ENCODE measurements at places on chromosomes 13 and 19.

DNA sequence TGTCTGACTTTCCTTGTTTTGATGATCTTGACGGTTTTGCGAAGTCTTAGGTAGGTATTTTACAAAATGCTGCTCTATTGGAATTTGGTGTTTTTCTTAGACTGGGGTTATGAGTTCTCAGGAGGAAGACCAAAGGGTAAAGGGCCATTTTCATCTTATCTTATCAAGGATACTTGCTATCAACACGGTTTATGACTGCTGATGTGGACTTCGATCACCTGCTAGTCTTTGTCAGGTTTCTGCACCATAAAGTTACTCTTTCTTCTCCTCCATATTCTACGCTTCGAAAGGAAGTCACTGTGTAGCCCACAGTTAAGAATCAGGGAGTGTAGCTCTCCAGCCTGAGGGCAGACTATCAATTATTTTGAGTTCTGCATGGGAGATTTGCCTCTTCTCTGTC is 7.4 kb upstream of the CEBPG start:
- DNase-seq = no peak

DNA sequence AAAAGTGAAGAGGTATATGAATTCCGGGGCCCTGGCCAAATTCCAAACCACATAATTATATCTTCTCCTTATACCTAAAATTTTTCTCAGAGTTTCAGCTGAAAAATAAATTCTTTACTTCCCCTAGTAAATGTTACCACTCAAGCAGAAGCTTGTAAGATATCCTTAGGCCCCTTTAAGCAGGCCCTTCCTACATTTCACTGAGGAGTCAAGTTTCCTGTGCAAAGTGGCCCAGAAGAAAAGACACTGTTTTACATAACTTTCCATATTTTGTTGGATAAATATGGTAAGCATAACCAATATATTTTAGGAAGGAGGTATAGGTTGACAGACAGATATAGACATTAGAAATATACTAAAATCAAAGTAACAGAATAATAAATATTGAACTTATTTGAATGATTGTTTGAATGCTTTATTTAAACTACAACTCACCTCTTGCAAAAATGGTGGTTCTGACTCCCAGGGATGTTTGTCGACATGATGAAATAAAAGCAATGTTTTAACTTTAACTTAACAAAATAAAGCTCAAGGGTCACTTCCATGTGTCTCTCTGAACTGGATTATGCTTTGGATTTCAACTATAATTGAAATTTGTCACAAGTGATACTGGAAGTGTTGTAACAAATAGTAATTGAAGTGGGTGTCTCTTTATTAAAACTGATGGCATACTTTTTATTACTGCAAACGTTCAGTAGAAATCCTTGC is 141.2 kb downstream of the SPRY2 start:
- DNase-seq = no peak

DNA sequence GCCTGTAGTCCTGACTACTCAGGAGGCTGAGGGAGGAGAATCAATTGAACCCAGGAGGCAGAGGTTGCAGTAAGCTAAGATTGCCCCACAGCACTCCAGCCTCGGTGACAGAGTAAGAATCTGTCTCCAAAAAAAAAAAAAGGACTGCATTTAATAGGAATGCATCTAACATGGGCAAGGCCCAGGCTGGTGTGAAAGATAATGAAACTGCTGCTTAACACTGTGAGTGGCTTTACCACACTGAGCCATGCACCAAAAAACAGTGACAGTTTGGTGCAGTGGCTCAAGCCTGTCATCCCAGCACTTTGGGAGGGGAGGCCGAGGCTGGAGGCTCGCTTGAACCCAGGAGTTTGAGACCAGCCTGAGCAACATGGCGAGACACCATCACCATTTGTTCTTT is 8.6 kb downstream of the GTF2F1 start:
- DNase-seq = no peak

DNA sequence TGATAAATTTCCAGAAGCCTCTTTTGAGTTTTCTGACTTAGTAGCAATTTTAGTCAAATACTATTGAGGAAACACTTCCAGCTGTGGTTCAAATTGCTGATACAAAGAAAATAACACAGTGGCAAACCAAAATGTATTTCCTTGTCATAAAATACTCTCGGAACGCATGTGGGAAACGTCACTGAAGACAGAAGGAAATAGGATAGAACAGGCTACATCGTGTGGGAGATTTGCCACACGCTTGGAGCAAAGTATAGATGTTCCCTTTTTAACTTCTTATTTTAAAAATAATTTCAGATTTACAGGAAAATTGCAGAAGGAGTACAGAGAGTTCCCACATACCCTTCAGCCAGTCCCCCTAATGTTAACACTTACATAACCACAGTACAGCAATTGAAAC is 88.8 kb downstream of the ING1 start:
- no peak for DNase-seq

- no peak for DNase-seq
Measured at GRCh38 chr19:38731654-38732301, 12.5 kb downstream of the CAPN12 start.

GRCh38 chr13:79458436-79458835 is 22.5 kb upstream of the NDFIP2 start:
- no peak for DNase-seq

DNA sequence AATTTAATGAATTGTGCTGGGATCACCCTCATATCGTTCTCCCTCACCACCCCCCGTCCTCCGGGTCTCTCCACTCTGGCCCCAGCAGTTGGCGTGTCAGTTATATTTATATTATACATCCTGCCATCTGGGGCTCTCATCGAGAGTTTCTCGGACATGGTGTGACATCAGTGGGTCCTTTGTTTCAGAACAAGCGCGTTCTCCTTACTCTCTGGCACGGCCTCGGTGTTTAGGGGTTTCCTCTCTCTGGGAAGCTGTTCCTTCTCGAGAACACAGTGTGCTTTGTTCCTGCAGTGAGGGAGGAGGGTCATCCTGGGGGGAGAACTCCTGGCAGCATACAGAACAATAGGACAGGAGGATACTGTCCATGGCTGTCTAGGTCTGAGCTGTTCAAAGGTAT is 9.8 kb upstream of the MCF2L start:
- DNase-seq = peak; percentile 46

- no peak for DNase-seq
Measured at GRCh38 chr13:73715911-73716510, 418.2 kb downstream of the KLF12 start.

- DNase-seq = peak; percentile 93
Measured at GRCh38 chr19:19900729-19901444, at the start of gene ZNF93. TSS of gene ZNF93 (plus strand) at chr19:19900946. CDS start at chr19:19901089, 143 bp downstream.

GRCh38 chr19:4539693-4540581 is at the start of gene LRG1:
TSS of gene LRG1 (minus strand) at chr19:4540036. CDS start at chr19:4540013, 23 bp downstream.
- DNase-seq = peak; percentile 47

GRCh38 chr13:71118779-71119364 is 748.1 kb downstream of the DACH1 start:
- no peak for DNase-seq

- no peak for DNase-seq
Measured at GRCh38 chr19:11450570-11451326, 15.3 kb downstream of the PRKCSH start.

DNA sequence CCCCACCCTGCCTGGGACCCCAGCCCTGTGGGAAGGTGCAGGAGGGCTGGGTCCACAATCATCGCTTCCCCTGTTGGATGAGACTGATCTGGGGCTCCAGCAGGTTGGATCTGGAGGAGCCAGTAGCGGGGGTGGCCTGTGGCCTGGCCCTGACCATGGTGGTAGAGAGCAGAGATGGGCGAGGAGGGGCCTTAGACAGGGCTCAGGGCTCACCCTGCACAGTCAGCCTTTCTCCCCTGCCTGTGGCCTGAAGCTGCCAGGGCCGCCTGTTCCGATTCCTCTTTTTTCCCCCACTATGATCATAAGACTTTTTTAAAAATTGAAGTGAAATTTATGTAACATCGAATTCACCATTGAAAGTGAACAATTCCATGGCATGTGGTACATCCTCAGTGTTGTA is 18.2 kb downstream of the SIN3B start:
- no peak for DNase-seq

- DNase-seq = no peak
Measured at GRCh38 chr13:101417043-101417406, 717 bp upstream of the NALCN start.

- DNase-seq = no peak
Measured at GRCh38 chr13:105297839-105298238, 1237.6 kb downstream of the EFNB2 start.

All from ovary (tissue), 10 donors.